ENCODE measurements at places on chromosomes 4 and X.

DNA sequence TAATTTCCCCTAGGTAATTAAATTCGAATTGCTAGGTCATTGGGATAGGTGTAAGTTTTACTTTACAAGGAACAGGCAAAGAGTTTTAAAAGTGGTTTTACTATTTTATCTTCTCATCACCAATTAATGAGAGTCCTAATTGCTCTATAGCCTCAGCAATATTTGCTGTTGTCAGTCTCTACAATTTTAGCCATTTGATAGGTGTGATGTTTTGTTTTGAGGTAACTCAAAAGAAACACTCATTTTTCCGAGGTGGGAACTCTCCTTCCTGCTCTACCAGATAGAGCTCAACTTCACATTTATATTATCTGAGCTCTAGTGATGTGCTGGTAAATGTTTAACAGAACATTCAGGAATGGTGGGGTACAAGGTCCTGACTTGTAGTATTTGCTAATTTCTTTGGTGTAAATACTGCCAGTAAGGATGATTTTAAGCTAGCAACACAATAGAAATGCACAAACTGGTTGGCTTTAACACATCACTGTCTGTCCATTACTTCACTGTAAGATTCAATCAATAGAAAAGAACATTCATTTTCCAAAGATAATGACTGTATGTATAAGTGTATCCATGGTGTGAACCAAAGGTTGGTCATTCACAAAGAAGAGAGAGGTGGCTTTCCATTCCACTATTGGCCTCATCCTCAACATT lies 62.7 kb downstream of the LDB2 start:
- DNase-seq: no peak

DNA sequence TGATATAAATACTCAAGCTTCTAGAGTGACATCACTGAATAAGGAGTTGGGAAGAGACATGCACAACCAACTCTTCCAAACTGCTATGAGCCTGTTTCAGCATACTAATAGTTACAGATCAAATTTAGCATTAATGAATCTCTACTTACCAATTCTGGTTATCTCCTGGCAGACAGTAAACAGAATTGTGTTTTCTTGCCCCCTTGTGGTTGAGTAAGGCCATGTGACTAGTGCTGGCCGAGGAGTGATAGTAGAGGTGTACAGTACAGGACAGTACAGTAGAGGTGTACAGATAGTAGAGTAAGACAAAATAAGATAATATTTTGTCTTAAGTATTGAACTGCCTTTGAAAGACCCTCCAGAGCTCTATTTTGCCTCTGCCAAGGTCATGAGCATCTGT lies 681.4 kb downstream of the GABRG1 start:
- no peak for DNase-seq

DNA sequence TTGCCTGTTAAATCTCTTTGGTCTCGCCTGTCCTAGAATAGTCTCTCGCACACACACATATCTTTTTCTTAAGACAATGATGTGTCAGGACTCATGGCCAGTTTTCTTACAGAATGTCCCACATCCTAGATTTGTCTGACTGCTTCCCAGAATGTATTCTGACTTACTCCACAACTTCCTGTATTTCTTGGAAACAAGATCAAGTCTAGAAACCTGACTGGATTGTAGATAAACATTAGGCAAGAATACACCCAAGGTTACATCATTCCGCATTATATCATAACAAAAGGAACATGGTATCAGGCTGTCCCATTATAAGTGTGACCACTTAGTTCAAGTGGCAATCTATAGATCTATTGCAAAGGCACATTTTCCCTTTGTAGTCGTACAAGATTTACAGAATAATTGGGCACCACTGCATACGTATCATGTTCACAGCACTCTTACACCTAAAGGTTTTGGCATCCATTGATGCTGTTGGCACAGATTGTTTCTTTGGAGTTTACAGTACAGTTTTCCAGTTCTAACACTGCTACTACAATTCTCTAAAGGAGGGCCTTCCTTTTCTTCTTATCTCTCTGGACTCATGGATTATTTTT lies 56.4 kb downstream of the FBXW7 start:
- DNase-seq: no peak

- DNase-seq: no peak
These were observed 54.9 kb downstream of the PHOX2B start for GRCh38 chr4:41693629-41694028.

GRCh38 chr4:10212400-10212799 lies 95.8 kb upstream of the WDR1 start:
- DNase-seq: no peak

GRCh38 chrX:154305541-154306205 lies 10.1 kb downstream of the TKTL1 start:
- no peak for DNase-seq

DNA sequence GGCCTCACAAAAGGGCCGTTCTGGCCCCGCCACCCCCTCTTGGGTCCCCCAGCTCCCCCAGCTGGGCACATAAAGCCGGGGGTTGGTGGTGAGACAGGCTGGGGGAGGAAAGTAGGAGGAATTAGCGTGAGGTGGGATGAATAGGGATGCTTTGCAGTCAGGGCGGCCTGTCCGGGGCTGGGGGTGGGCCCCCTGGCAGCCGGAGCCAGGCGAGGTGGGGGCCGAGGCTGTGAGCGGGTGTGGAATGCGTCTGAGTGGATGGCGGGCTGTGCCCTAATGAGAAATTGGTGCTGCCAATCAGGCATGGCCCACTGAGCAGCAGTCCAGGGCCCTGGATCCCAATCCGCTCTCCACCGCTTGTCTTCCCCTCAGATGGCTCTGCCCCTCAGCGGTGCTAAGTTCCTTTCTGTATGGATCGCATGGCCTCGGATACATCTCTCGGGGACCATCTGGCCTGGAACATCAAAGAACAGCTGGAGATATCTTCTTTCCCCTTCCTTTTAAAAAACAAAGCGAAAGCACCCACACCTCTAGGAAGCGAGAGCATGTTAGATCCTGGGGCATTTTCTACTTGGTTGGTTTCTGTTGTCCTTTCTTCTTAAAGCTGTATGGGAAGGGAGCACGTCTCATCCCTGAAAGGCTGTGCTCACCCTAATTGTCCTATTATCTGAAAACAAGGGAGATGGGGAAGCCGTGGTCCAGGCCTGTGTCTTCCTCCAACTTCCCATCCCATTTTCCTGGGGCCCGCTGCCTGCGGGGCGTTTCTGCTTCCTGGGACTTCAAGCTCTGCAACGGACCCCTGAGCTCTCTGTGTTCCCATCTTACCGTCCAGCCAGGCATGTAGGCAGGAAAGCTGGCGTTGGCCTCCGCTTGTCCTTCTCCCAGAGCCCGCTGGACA lies 106.9 kb downstream of the SORCS2 start:
- no peak for DNase-seq

DNA sequence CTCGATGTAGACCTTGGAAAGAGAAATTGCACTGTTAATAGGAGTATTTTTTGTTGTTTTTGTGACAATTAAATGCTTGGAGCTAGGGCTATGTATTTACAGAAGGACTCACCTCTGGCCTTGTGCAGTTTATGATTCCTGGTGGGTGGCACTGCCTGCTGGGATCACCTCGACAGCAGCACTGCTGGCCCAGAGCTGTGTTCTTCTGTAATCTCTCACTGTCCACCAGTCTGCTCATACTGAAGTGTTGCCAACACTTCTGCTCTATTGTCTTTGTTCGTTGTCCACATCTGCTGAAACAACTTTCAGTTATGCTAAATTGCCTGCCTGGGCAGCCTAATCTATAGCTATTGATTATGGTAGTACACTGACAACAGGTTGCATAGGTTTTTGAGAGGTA lies 194.4 kb upstream of the ANK2 start:
- no peak for DNase-seq

DNA sequence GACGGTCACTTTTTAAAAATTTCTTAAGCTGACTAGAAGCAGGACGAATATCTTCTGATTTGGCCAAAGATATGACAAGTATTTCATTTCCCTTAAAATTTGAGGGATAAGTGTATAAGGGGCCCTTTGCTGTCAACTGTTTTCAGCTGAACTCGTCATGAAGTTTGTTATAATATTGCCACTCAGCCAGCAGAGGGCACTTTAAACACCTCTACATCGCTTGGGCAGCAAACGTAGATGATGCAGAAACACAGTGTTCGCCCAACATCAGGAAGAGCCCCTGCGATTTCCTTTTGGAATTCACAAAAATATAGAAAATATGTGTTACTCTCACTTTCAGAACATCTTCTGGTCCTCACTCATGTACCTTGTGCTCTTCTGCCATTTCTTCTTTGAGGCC lies 435.7 kb upstream of the FMR1 start:
- no peak for DNase-seq

DNA sequence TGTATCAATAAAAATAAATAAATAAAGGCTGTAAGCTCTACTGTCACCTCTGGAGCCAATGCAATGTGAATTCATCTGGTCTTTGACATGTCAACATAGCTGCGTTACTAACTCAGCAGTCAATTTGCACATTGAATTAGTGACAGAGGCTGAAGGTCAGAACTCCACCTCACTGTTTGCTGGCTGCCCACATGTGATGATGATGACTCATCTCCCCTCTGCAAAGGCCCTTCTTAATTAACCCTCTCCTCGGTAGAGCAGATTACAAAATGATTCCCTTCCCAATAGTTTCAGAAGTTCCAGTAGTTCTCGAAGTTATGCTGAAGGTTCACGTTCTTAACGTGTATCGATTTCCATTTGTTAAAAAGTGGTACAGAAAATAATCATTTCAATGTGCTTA lies 1626.0 kb upstream of the TENM3 start:
- no peak for DNase-seq

GRCh38 chrX:43880425-43880824 lies 1.8 kb downstream of the MAOB start:
- no peak for DNase-seq

GRCh38 chrX:149007423-149007822 lies 497.7 kb downstream of the IDS start:
- DNase-seq: no peak
